ENCODE measurements at places on chromosomes 1 and 21.

GRCh38 chr1:6909857-6910256, 124.6 kb downstream of the CAMTA1 start:
- DNase-seq, result no peak

DNA sequence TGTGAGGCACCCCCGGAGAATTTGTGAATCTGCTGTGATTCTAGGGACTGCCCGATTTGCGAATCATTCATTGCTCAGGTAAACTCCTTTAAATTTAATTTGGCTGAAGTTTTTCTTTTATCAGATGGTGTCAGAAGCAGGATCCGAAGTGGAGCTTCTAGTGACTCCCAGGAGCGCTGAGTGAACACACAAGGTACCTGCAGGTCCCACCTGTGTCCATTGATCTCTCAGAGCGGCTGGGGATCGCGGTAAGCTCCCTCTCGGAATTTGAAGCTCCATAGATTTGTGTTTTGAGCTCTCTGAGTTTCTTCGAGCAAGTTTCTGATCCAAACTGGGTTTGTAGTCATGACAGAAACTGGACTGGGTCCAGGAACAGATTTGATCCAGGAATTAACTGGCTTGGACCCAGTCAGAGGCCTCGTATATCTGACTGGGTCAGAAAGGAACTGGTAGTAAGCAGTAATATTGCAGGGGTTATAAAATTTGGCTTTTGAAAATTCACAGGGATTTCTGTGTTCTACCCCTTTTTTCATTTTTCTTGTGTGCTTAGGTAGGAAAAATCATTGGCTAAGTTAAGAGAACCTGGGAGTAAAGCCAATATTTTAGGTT, 56.2 kb upstream of the EDEM3 start:
- no peak for DNase-seq

- no peak for DNase-seq
Measured at GRCh38 chr1:93575621-93576284, 105.9 kb downstream of the BCAR3 start.

- DNase-seq, result no peak
Measured at GRCh38 chr1:7111853-7112252, 326.6 kb downstream of the CAMTA1 start.

GRCh38 chr1:181588631-181589030, 105.3 kb downstream of the CACNA1E start:
- no peak for DNase-seq

DNA sequence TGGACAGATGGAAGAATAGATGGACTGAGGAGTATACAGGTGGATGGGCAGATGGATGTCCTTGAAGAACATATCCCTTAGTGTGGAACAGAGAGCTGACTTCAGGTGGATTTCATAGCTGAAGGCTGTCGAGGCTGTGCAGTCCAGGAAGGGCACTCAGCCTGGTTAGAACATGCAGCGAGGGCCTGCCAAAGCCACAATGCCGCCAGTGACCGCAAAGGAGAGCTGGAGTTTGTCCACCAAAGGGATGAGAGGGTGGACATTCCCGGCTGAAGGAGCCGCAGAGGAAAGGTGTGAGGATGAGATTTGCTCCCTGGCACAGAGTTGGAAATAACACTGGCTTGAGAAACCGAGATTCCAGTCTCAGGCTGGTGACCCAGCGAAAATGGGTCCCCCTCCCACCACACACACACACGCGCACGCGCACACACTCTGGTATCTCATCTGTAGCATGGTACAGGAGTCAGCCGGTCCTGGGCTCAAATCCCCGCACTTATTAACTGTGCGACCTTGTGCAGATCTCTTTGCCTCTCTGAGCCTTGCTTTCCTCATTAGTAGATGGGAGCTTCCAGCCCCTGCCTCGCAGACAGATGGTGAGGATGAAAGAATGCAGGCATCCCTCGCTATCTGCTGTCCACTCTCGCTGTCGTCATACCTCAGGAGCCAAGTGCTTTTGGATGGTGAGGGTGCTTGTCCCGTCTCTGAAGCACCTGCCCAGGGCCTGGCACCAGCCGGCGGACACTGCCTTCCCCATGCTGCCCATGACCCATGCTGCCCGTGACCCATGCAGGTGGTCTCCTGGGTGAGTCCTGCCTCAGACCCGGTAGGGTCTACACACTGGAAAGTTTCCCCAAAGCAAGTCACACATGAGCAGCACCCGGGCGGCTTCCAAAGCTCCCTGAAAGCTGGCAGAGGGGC, 26.8 kb upstream of the EFHD2 start:
- no peak for DNase-seq
